Cardiac septum (tissue), 1 donor: ENCODE measurements at places on chromosomes 4 and X.

DNA sequence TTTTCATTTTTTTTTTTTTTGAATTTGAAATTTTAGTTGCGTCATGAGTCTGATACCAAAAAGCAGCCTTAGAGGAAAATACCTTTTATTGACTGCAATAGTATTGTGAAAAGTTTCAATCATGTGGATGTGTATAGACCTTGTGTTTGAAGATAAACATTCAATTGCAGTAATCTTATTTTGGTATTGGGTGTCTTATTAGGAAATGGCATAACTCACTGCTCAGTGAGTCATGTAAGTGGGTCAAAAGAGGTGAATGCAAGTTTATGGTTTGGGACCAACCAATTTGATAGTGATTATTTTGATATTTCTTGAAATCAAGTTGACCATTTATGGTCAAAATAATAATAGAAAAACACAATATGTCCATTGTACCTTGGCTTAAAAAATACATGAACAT, 627.8 kb upstream of the SLIT2 start:
- no peak for DNase-seq

DNA sequence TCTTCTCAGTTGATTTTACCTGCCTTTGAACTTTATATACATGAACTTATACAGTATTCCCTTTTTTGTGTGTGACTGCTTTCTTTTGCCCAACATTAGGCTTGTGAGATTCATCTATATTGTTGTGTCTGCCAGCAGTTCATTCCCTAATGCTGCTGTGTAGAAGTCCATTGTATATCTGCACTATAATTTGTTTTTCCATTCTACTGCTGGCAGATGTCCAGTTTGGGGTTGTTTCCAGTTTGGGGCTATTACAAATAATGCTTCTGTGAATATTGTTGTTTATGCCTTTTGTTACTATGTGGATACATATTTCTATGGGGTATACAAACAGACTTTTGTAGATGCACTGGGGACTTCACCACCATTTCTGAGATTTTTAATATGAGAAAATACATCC, 268.4 kb downstream of the DCTD start:
- no peak for DNase-seq

DNA sequence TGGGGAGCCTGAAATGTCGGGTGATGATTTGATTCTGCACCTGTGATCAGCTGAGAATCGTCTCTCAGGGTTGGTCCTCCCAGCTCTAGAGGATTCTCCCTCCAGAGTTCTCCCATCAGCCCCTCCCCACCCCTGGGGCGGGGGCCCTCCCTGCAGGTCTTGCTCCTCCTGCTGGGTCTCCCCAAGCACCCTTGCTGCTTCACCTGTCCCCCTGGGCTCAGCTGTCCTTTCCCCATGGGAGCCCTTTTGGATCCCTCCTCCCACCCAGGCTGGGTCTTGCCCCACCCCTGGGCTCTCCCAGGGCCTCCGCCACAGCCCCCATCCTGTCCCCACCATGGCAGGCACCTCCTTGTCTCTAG, 22.2 kb downstream of the PSAPL1 start:
- DNase-seq = peak; percentile 49

- no peak for DNase-seq
Measured at GRCh38 chr4:13601048-13601447, 26.5 kb downstream of the BOD1L1 start.

- no peak for DNase-seq
Measured at GRCh38 chr4:13539619-13540445, 4.5 kb downstream of the NKX3-2 start.

GRCh38 chrX:56762707-56763555, 33.9 kb downstream of the NBDY start:
- DNase-seq = no peak

DNA sequence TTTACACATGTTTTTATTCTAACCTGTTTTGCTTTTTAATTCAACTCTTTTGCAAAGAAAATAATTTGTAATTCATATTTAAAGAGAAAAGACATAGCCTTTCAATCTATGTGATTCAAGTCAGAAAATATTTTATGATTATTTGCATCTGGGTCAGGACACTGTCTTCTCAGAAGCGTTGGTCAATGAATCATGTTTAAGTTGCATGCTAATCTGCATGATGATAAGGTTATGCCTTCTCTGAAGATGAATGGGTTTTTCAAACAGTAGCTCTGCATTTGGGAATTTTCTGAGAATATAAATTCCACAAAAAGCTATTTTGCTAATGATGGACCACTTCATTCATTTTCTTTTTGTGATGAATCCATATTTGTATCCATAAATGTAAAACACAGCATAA, 282.5 kb downstream of the TMA16 start:
- no peak for DNase-seq

DNA sequence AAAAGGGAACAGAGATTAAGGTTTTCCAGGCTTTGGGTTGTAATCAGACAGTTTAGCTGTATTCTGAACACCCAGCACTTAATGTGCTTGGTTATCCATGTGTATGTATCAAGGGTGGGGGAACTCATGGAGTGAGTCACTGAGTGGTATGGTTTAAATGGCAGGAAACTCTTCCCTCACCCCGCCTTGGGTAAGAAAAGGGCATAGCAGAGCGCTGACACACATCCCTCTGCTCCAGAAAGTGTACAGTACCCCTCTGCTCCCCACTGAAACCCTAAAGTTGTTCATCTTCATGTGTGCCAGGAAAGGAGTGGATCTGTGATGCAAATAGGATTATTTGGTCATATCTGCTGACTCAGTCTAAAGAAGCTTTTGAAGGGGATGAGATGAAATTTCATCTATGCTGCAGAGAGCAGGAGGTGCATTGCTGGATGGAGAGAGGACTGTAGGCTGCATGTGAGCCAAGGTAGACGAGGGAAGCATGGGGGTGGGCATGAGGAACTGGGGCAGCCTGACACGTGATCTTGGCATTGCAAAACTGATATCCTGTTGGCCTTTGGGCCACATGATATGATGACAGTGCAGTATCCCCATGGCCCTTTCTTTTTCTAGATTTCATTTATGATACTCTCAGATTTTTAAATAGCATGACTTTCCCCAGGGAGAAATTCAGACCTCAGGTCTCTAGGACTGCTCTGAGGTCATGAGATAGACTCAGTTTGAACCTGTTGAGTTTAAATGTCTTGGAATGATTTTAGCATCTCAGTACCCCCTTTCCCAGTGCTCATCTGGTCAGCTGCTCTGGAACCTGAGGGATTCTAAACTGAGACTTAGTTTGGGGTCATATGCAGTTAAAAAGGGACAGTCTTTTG, 84.8 kb downstream of the TMEM164 start:
- no peak for DNase-seq

- DNase-seq = no peak
Measured at GRCh38 chr4:158051401-158052235, 121.2 kb downstream of the GASK1B start.

DNA sequence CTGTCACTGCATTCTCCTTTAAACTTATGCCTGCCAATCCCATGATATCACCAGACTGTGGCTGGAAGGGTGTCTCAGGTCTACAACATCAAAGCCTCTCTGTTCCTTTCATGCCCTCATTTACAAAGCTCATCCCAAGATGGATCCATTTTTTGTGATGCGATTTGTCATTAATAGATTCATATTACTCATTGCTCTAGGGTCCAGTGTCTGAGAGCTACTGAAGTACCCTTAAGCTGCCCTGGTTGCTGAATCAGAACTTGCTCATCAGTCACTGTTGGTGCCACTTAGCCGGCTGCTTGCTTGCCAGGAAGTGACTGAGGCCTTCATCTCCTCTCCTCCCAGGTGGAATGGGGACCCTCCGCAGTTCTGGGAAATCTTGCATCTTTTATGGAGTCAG, 395.5 kb upstream of the BOD1L1 start:
- DNase-seq = no peak

DNA sequence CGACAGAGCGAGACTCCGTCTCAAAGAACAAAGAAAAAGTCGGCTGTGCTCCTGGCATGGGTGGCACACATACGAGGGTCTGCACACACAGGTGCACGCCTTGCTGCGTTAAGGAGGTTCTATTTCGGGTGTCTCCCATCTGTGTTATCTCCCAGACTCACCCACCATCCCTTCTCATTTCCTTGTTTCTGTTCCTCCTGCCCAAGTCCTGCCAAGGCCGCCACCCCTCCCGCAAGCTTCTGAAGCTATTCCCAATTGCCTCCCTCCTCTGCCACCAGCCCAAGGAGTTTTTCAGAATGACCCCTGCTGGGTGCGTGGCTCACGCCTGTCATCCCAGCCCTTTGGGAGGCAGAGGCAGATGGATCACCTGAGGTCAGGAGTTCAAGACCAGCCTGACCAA, 6.0 kb upstream of the IL3RA start:
- DNase-seq = no peak

DNA sequence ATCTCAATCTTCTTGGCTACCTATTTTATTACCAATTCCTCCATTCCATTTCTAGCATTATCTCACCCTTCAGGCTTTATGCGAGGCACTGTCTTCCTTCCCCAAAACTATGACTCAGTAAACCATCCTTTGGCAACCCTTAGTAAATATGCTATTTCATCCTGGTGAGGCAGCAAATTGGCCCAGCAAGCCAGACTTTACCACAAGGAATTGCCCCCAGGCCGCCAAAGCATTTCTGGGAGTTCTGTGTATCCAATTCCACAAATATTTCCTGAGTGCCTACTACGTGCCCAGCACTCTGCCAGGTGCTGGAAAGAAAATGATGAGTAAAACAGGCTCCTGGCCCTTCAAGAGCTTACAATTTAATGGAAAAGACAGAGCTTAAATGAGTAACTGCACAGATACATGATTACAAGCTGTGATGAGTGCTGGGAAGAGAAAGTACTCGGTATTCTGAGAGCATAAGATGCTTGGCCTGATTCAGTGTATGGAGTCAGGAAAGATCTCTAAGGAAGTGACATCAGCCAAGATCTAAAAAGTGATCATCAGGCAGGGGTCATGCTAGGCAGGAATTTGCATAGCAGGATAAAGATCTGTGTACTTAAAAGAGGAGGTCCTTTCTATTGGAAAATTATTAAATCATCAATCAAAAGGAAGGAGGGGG, 193.8 kb downstream of the ADAMTS3 start:
- no peak for DNase-seq

- DNase-seq = no peak
Measured at GRCh38 chr4:23805450-23805851, 84.4 kb downstream of the PPARGC1A start.

- DNase-seq = no peak
Measured at GRCh38 chr4:152997288-152997687, 61.2 kb downstream of the FHDC1 start.

- DNase-seq = no peak
Measured at GRCh38 chrX:11269006-11269405, 24.2 kb upstream of the AMELX start.

DNA sequence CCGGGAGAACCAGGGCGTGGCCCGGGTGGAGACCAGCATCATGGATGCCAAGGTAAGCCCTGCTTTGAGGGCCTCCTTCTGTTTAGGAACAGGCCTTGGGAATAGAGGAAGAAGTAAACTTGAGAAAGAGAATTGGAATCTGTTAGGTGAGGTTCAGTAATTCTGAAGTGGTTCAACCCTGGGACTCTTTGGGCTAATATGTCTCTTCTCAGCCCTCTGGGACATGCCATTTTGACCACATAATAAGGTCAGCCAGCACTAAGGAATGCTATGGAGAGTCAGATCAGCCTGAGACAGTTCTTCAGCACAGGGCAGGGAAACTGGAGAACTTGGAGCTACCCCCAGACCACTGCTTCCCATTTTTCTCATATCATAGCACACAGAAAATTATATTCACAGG, 63.3 kb upstream of the PRPS1 start:
- DNase-seq = no peak

DNA sequence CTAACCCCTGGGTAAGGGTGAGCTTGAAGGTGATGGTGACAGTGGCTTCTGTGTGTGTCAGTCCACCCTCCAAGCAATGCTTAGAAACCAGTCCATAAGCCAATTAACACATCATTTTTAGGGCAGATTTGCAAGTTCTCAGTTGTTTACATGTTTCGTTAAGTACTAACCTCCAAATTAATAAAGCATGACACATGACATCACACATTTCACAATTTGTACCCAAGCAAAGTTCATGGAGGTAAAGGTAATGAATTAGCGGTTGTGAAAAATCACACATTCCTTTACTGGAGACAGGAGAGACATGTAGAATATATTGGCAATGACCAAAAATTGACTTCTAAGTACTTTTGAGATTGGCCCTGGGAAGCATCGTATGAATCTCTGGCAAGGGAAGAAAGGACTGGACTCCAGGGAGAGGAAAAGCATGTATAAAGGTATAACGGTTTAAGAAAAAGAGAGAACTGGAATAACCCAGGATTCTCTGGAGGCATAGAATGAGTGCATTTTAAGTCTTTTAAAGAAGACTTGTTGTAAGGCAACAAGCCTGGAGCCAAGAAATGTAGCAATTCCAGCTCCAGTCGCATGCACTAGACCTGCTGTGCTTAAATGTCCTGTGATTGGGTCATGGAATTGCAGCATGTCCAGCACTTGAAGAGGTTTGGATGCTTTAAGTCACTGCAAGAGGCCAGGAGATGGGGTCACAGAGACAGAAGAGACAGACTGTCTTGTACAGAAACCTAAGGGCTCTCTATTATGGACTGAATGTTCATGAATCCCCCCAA, 34.1 kb downstream of the TRIM2 start:
- no peak for DNase-seq

DNA sequence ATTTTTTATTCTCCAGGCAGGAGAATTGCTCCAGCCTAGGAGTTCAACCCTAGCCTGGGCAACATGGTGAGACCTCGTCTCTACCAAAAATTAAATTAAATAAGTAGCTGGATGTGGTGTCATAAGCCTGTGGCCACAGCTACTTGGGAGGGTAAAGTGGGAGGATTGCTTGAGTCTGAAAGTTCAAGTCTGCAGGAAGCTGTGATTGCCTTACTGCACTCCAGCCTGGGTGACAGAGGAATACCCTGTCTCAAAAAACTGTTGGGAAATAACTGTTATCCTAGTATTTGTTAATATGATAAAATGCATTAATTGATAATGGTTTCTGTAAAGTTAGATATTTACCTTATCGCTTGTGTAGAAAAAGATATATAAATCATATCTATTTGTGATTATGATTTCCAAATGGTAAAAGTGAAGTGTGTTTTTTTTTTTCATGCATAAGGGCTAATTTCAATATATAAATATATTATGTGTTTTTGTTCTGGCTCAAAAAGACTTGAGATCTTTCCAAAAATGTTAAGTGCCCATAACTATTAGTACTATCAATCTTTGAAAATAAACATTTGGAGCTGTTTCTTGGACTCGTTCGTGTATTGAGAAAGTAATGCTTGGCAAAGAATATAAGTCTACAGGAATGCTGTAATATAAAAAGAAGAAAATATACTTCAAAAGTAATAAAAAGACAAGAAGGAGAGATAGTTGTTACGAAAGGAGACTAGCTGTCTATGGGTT, 396.6 kb downstream of the ADGRL3 start:
- no peak for DNase-seq

GRCh38 chrX:71151366-71151765, 6.7 kb downstream of the NLGN3 start:
- DNase-seq = no peak

DNA sequence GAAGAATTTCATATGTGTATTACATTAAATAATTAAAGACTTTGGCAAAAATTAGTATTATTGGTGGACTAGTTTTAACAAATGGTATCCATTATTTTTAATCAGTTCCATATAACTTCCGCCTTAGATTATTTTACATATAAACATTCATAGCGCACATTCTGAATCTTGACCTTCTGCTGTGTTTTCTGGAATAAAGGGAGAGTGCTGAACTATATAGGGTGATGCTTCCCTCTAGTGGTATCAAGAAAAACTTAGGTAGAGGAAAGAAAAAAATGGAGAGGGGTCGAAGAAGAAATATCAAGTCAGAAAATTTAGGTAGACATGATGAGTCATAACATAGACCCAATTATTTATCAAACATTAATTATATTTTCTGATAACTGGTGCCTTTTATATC, 155.6 kb upstream of the PACRGL start:
- DNase-seq = no peak

GRCh38 chr4:38868059-38868960, 704 bp downstream of the FAM114A1 start:
- no peak for DNase-seq

- DNase-seq = no peak
Measured at GRCh38 chrX:31168551-31168950, 96.7 kb upstream of the FTHL17 start.
